Stimulated activated effector memory CD8-positive, alpha-beta T cell treated with anti-CD3 and anti-CD28 coated beads, Interleukin-12 subunit alpha, Interleukin-12 subunit beta, amount 100 ng/mL, for 72 hours (primary cell): ENCODE measurements at places on chromosomes 2 and 18.

GRCh38 chr2:64738026-64738425 lies 84.3 kb upstream of the SERTAD2 start:
- no peak for DNase-seq

DNA sequence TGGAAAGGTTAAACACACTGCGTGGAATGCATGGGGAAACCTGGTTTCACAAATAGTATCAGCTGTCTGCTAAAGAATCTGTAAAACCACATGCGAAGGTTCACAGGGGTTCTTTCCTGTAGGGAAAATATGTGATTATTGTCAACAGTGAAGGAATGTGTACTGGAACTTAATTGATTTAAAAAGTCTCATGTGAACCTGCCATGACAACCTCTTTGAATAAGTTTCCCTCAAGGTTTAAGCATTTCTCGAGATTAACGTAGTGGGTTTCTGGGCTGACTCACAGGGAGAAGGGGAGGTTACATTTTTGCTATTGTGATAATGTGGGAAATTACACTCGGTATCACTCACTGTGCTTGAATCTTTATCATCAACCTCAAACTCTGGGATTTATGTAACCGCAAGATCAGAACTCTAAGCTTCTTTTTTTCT lies 28.2 kb upstream of the IL1R1 start:
- DNase-seq: no peak

DNA sequence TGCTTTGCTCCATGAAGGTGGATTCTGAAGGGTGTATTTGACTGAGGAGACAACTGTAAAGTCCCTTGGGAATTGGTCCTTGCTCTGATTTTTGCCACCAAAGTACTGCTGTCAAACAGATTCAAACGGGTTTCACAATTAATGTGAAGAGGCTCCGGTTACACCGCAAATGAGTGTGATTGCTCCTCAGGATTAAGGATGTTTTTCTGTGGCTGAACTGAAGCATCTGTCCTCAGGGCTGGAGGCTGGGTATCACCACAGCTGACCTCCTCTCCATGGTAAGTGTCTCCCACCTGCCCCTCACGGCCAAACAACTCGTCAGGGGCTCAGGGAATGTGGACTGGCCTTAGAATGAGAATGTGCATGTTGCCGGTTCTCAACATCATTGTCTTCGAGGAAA lies 130.4 kb upstream of the NDUFV2 start:
- DNase-seq: no peak

DNA sequence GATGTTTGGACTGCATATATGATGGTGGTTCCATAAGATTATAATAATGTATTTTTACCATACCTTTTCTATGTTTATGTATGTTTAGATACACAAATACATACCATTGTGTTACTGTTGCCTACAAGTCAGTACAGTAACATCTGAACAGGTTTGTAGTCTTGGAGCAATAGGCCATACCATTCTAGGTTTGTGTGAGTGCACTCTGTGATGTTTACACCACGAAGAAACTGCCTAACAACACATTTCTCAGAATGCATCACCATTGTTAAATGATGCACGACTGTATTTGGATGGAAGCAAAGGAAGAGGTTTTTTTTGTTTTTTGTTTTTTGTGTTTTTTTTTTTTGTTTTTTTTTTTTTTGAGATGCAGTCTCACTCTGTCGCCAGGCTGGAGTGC lies 9.5 kb downstream of the DUSP19 start:
- no peak for DNase-seq

- no peak for DNase-seq
Observed at GRCh38 chr2:9284521-9285297, 78.1 kb downstream of the ASAP2 start.

GRCh38 chr18:49922228-49922627 lies 108.9 kb upstream of the ACAA2 start:
- DNase-seq: no peak

DNA sequence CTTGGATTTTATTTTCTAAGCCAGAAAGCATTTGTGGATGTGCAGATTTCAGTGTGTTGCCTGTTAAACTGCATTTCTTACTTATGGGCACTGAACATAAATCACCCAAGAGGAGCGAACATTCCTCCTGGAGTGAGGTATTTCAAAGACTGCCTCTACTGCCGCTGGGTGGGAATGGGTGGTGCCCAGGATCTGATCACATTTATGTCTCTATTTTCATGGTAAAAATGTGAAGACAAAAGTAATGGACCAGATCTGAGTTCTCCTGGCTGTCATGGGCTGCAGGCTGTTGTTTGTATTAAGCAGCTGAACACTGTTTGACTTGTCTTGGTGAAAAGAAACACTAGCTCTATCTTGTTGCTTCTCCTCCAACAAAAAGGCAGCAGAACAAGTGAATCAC lies 251.7 kb downstream of the NCKAP5 start:
- DNase-seq: no peak

GRCh38 chr2:240462707-240463273 lies 27.3 kb downstream of the GPC1 start:
- no peak for DNase-seq

DNA sequence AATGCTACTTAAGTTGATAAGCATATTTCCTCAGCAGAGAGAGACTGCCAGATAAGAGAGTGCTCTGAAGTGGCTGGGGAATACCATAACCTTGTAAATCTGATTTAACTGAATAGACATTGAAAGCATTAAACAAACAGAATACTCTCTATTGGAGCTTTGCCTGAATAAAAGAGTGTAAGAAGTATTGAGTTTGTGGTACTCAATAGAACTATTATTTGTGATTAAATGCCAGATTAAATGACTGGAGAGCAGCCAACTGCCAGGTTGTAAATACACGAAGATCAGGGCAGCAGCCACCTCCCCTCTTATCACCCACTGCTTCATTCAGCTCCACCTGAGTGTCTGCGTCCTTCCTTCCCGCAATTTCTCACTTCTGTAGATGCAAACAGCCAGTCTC lies 373.6 kb downstream of the DCDC2C start:
- DNase-seq: no peak

- DNase-seq: no peak
Observed at GRCh38 chr2:192148241-192148619, 46.5 kb downstream of the TMEFF2 start.

GRCh38 chr2:96916646-96917543 lies 47.0 kb upstream of the SEMA4C start:
- no peak for DNase-seq

DNA sequence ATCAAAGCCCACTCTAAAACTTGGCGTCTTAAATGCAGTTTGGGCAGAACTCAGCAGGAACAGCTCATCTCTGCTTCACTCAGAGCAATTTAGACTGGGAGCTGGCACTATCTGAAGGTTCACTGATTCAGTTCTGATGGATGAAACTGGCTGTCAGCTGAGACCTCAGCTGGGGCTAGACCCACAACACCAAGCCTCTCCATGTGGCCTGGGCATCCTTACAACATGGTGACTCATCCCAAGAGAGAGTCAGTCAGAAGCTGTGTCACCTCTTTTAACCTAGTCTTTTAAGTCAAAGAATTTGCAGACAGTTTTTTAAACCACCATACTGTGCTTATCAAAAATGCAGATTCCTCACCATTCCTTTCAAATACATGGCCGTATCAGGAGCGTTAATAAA lies 62.6 kb upstream of the ZNF397 start:
- DNase-seq: no peak

GRCh38 chr18:35582899-35583558 lies 1.5 kb downstream of the GALNT1 start:
- no peak for DNase-seq

DNA sequence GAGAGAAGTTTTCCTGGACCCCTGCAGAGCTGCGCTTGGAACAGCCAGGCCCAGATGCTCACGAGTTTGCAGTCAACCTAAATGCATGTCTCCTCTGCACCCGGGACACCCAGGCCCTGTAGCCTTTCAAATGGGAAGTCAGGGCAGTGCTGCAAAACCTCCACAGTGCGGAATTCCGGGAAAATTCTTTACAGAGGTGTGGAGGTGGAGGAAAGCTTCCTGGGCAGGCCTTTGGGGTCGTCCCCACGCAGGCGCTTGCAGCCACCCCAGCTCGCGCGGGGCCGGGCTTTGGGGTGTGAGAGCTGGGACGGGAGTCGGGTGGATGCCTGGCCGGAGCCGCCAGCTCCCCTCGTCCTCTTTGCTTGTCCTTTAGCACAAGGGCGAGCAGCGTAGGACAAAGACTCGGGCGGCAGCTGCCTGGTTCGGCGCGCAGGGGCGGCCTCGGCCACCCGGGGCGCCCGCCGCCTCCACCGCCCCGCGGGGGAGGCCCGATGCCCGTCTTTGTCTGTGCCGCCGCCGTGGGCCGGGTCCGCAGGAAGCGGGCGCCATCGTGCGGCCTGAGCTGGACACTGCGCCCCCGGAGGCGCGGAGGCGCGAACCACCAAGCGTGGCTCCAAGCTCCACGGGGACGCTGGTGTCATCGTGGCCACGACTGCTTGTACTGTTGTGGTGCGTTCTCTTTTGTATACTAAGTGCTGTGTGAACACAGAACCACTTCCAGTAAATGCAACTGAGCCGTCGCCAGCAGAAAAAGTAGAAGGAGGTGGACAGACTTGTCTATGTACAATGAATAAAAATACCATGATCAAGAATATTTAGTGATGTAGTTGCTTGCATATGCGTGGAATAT lies 28.2 kb upstream of the BCL11A start:
- peak; percentile 67 for DNase-seq

- peak; percentile 58 for DNase-seq
Observed at GRCh38 chr2:62724886-62725711, 19.6 kb downstream of the EHBP1 start.

DNA sequence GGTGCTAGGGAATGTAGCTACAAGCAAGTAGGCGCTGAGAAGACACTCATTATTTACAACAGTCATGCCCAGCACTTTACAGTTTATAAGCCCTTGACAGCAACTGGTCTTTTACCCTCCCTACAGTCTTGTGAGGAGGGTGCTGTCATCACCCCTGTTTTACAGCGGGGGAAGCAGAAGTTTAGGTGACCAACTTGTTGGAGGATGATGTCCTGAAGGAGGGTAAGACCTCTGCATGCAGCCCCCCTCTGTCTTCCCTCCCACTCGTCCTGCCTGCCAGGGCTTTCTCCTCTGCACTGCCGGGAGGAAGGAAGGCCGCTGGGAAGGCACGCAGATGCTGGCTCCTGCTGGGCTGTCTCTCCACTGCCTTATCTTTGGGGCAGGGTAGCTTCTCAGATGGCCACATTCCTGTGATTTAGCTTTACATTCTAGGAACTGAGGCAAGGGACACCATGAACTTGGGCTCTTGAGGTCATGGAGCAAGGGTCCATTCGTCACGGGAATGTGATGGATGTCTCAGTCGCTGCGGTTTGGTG lies 972 bp downstream of the IL1R1 start:
- no peak for DNase-seq

- no peak for DNase-seq
Observed at GRCh38 chr2:172099472-172100079, 3.1 kb downstream of the DLX2 start.

DNA sequence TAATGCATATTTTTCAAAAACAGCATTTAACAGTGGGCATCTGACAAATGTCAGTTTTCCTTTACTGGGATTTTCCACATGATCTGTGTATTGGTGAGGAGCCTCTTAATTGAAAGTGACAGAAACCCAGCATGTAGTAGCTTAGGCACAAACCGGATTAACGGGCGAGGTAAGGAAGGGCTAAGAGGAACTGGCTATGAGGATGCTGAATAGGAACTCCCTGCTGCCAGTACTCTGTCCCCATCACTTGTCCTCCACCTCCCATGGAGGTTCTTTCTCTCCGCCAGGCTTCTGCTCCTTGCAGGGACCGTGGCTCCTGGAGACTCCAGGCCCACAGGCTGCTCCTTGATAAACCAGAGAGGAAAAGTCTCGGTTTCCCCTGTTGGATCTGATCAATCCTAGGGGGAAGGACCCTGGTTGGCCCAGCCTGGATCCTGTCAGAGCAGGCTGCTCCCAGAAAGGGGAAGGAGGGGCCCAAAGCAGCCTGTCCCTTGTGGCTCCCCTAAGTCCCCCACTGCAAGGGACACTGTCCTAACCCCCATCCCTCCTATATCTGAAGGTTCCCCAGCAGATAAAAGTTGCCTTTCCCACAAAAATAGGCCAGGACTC lies 10.3 kb downstream of the TEX44 start:
- no peak for DNase-seq

DNA sequence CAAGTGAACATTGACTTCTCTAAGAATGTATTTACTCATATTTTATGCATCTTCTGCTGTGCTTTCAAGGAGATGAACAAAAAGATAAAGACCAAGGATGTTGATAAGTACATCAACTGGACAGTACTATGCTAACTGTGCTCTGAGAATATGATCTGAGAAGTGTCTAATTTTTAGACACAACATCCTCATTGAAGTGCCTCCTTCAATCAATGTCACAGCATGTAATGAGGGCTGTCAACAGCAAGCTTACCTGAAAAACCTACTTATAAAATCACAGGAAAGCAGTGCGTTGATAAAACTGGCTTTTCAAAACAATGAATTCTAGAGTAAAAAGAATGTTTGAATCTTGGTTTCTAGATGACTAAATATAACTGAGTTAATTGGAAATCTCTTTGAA lies 452.9 kb upstream of the DSEL start:
- no peak for DNase-seq

GRCh38 chr18:48835745-48836170 lies 115.0 kb downstream of the SMAD7 start:
- DNase-seq: no peak

GRCh38 chr18:48459016-48459415 lies 49.8 kb upstream of the ZBTB7C start:
- DNase-seq: no peak
